Camera-type eye (tissue), 1 donor: ENCODE measurements at places on chromosomes 2 and 18. TPM values are rescaled to one million over a fixed set of nuclear protein-coding genes. Genes with fewer than 3 reads are reported as not detected.

Gene HYCC2
- 37.5 TPM for total RNA-seq

Gene SNED1
- 16.0 TPM for total RNA-seq

Gene HDLBP
- total RNA-seq = 458 TPM

Gene CAPN14
- total RNA-seq = 0.60 TPM

Gene ZNG1B
- total RNA-seq = 59.5 TPM

Gene UGT1A5
- 0.16 TPM for total RNA-seq

Gene HOXD13
- not detected for total RNA-seq

Gene NEU4
- 0.66 TPM for total RNA-seq
